ENCODE measurements at places on chromosomes 5 and 9. TPM values are rescaled to one million over a fixed set of nuclear protein-coding genes. Genes with fewer than 3 reads are reported as not detected.

GRCh38 chr5:178630475-178630930 lies 3.7 kb upstream of the CLK4 start:
- DNase-seq: no peak

Gene EIF4E1B
- total RNA-seq: not detected

GRCh38 chr5:91403438-91403837 lies 20.3 kb upstream of the ARRDC3 start:
- DNase-seq: no peak

Gene ARID3C
- not detected for total RNA-seq
